ENCODE measurements at places on chromosomes 7 and 10.

DNA sequence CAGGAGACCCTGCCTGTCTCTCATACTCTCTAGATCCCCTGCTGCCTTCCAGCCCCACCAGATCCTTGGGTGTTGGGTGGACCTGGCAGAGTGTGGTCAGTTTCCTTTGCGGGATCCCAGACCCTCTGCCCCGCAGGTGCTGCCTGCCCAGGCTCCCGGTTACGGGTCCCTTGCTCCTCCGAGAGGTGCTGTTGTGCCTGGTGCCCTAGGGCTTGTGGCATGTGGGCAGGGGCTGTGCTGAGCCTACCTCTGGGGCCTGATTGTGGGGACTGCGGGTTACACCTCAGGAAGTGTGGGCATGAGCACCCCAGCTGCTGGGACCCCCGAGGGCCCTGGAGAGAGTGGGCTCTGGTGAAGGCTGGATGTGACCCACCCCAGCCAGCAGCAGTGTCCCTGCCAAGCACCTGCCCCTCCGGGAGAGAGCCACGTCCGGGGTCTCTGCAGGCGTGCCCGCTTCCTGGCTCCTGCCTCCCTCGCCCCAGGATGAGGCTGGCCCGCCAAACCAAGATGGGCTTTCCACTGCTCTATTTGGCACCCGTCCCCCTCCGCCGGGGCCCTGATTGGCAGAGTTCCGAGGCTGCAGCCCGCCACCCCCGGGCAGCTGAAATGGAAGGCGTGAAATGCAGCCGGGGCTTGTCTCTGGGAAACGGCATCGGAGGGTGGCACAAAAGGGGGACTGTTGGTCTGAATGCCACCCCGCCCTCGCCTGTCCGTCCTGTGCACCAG lies 17.0 kb downstream of the CLIP2 start:
- no peak for DNase-seq

DNA sequence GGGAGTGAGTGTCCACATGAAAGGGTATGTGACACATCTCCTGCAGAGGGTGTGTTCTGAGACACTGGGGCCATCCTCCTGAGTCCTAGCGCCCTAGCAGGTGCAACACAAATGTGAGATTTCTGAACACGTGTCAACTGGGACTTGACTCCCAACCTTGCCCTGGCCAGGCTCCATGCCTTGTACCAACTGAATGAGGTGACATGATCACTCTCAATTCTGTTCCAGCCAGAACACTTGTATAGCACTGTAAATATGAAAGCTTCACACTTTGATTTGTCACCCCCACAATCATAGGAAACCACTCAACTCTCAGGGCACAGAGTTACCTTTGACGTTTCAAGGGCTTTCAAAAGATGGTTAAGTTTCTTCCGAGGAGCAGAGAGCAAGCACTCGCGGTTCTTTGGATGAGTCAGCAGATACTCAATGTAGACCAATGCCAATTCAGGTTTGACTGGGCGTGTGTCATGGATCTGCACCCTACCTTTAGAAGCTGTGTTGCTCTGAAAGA lies 48.6 kb downstream of the NCAPG2 start:
- DNase-seq: no peak

DNA sequence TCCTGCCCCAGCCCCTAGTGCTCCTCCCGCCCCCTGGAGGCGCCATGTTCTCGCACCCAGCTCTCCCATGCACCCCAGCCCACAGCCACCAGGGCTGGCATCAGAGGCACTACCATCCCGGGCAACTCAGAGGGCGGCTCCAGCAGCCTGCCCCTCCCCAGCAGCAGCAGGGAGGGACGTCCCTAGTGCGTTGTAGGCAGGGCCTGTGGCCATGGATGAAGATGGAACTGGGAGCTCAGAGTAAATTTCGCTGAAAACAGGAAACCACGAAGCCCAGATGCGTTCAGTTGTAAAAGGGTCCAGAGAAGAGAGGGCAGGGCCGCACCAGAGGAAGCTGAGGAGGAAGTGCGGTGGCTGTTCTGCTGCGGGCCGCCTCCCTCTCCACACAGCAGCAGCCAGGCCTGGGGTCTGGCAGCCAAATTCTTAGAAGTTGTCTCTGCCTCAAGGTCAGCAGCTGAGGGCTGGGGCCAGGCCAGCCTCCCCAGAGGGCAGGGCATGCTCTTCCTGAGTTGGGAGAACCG lies 24.6 kb downstream of the VSIR start:
- DNase-seq: peak; percentile 88

DNA sequence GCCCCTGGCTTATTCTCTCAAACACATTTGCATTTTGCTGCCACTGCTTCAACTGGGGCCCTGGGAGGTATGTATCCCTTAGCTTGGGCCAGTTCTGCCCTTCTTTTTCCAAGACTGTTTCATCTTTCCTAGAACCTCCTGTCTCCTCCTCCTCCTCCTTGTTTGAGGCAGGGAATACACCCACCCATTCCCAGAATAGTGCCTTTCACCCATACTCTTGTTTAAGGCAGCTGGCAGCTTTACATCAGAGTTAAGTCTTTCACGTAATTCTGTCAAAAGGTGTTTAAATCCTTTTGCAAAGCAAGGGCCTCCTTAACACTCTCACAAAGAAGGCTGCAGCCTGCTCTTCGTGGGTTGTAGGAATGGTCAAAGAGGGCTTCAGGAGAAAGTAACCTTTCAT lies 150.9 kb upstream of the AGK start:
- no peak for DNase-seq
